ENCODE measurements at places on chromosomes 16 and 17.

DNA sequence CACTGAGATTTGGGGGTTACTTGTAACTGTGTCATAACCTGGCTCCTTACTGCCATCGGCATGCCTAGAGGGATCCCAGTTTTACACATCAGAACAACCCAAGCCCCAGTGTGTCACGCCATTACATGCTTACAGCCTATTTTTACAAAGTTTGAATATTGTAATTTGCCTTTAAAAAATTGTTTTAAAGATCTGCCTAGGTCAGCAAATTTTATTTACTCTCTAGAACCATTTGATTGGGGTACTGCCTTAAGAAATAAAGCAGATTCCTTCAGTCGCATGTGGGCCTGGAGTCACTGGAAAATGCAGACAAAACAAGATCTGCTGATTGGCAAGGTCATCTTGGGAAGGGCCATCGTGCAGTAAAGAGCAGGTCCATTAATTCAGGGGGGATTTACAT lies 566.9 kb downstream of the WWOX start:
- no peak for DNase-seq

GRCh38 chr17:35242158-35242804 lies 591 bp upstream of the SLFN5 start:
- DNase-seq = peak; percentile 76

DNA sequence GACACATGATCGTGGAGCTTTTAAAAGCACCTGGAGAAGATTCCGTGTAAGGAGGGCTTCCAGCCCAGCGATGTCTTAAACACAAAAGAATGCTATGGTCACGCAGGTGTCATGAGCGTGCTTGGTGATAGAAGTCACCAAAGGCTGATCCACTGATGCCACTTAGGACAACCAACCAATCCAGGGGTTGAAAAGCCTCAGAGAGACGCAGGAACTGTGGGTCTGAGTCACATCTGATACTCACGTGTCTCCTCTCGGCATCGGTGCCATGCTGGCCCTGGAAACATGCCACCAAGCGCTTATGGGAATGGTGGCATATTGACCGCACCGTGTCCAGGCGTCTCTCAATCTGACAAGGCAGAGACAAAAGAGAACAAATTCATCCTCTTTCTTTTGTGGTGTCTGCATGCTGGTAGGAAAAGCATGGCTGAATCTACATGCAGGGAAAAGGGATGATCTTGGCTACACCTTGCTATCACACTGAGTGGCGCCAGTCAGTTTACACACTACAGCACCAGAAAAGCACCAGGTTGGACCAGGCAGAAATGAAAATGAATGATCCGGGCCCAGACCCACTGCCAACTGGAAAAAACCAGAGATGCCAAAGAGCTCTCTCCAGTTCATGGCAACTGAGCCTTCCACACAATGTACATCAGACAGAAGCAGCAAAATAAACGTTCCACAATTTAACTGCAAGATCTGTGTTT lies 38.0 kb downstream of the ARHGAP17 start:
- no peak for DNase-seq

- DNase-seq = no peak
Measured at GRCh38 chr17:60311186-60311585, 80.7 kb downstream of the USP32 start.
